NK-92 treated with Interleukin-12 subunit alpha and Interleukin-12 subunit beta, amount 100 ng/mL, for 24 hours (cell line): ENCODE measurements at places on chromosomes 1 and 21.

DNA sequence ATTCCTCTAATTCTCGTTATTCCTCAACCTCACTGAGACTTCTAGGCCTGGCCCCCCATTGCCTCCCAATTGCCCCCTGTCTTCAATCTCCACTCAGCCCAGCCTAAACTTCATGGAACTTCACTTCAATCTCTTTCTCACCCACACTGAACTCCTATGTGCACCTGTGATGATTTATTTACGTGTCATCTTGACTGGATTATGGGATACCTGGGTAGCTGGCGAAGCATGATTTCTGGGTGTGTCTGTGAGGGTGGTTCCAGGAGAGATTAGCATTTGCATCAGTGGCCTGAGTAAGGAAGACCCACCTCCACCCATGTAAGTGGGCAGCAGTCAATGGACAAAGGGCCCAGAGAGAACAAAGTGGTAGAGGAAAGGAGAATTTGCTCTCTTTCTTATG lies 587.0 kb downstream of the NPHP4 start:
- DNase-seq = no peak

DNA sequence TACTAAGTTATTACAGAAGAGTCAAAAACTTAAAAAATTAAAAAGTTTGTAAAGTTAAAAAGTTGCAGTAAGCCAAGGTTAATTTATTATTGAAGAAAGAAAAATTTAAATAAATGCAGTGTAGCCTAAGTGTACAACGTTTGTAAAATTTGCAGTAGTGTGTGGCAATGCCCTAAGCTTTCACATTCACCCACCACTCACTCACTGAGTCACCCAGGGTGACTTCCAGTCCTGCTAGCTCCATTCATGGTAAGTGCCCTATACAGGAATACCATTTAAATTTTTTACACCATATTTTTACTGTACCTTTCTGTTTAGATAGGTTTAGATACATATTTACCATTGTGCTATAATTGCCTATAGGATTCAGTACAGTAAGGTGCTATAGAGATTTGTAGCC lies 88.6 kb downstream of the CTH start:
- DNase-seq = peak; percentile 13

- DNase-seq = no peak
Observed at GRCh38 chr1:79945391-79945790, 938.9 kb upstream of the ADGRL4 start.

- DNase-seq = no peak
Observed at GRCh38 chr1:75203415-75204277, 69.5 kb downstream of the LHX8 start.

DNA sequence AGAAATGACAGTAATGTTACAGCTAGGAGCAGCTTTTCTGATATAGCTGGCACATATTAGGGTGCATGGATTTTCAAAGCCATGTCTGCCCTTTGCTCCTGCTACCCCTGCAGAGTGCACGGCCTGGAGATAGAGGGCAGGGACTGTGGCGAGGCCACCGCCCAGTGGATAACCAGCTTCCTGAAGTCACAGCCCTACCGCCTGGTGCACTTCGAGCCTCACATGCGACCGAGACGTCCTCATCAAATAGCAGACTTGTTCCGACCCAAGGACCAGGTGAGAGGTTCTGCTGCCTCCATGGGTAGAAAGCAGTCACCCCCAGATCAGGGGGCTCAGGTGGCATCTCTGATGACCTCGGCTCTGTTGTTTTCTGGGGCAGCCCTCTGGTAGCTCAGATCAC lies 9.8 kb downstream of the MTARC1 start:
- no peak for DNase-seq

DNA sequence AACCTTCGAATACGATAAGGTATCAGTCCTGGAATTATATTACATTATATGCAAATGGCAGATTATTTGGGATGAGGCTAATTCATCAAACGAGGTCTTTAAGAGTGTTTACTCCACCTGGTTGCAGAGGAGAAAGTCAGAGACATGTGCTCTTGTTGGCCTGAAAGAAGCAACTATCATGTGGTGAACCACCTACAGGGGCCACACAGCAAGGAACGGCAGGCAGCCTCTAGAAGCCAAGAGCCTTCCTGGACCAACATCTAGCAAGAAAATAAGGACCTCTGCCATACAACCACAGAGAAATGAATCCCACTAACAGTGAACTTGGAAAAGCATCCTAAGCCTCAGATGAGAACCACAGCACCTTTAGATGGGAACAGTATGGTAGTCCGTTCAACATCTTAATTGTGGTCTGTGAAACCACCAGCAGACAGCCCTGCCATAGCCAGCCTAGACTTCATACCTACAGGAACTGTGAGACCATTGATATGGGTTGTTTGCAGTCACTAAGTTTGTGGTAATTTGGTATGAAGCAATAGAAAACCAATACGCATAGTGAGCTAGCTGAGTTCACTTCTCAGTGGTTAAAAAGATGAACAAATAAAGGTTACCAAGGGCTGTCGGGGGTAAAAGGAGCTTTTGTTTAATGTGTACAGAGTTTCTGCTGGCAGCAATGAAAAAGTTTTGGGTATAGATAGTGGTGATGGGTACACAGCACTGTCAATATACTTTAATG lies 345.7 kb upstream of the RUNX1 start:
- peak; percentile 32 for DNase-seq

GRCh38 chr1:47720111-47720510 lies 277.1 kb downstream of the TRABD2B start:
- DNase-seq = no peak
